Memory B cell (primary cell): ENCODE measurements at places on chromosomes 16 and 17.

GRCh38 chr17:39953471-39953888, 9.3 kb upstream of the GSDMA start:
- no peak for DNase-seq

DNA sequence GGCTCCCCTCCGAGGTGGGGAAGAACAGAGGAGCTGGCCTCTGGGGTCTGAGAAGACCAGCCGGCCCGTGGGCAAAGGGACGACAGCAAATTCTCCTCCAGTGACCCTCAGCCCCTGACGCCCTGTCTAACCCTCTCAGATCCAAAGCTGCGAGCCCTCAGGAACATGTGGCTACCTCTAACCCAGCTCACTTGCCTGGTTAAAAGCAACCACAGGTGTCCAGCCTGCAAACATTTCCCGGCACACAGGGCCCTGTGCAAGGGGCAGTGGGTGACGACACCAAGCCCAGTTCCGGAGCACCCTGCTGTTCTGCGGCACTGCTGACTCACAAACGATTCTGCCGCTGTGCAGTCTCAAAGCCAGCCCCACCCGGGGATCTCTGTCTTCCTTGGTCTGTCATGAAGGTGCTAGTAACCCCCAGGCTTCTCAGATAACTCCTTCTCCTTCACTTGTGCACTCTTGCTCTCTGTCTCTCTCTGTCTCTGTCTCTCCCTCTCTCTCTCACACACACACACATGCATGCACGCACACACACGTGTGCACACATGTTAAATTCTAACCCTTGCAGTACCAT, 23.0 kb downstream of the WNT3 start:
- DNase-seq, result no peak

- no peak for DNase-seq
Measured at GRCh38 chr17:28714281-28714680, 2.6 kb upstream of the PROCA1 start.

GRCh38 chr16:5386989-5387388, 289.4 kb upstream of the EEF2KMT start:
- no peak for DNase-seq

DNA sequence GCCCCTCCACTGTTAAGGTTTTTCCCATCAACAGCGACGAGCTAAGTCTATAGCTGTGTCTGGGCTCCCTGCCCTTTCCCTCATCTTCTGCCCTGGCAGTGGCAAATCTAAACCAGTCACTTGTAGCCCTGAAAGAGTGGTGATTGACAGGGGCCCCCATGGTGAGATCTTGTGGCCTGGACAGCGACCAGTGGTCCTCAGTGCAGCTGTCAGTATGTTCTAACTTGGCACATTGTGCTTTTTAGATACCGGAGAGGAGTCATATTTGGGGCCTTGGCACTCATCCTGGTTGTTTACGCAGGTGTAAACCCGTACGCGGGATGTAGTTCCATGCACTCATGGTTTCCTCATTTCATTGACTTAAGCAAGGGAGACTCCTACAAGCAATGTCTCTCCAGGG, 57.5 kb upstream of the ARHGAP44 start:
- DNase-seq, result no peak

DNA sequence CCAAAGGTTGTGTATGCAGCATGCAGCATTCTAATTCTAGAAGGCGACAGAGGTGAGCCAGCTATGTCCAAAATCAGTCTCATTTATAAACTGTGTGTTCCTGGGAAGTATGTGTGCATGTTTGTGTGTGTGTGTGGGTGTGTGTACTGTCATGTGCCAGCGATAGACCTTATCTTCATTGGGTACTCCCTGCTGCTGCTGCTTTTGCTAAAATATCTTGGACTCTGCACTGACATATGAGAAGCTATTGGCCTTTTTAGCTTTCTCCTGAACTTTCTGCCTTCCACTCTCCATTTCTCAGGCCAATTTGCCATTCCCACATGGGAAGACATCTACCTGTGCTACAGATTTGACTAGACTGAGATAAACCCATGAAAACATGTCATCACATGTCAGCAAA, 2.0 kb upstream of the LPO start:
- DNase-seq, result no peak

- DNase-seq, result no peak
Measured at GRCh38 chr17:17295141-17295540, 8.0 kb upstream of the NT5M start.
